Lower lobe of right lung (tissue), 2 donors: ENCODE measurements at places on chromosomes 5 and 9. TPM values are rescaled to one million over a fixed set of nuclear protein-coding genes. Genes with fewer than 3 reads are reported as not detected.

GRCh38 chr5:109705596-109705995, 15.9 kb downstream of the MAN2A1 start:
- H3K27ac ChIP-seq: no peak overlapping the region
- no peak overlapping the region for H3K4me3 ChIP-seq
- no peak for DNase-seq
- no peaks in the 10 kb centered on the region for H3K36me3 ChIP-seq
- H3K27me3 ChIP-seq: no peaks in the 10 kb centered on the region

Gene SKIC3
- total RNA-seq: 68.7 TPM

- DNase-seq: no peak
- no peaks in the 10 kb centered on the region for H3K4me1 ChIP-seq
- H3K27ac ChIP-seq: no peak overlapping the region
- H3K4me3 ChIP-seq: no peak overlapping the region
Observed at GRCh38 chr9:114546851-114547250, 40.7 kb upstream of the ATP6V1G1 start.

Gene CDKN2AIPNL
- total RNA-seq: 14.5 TPM

DNA sequence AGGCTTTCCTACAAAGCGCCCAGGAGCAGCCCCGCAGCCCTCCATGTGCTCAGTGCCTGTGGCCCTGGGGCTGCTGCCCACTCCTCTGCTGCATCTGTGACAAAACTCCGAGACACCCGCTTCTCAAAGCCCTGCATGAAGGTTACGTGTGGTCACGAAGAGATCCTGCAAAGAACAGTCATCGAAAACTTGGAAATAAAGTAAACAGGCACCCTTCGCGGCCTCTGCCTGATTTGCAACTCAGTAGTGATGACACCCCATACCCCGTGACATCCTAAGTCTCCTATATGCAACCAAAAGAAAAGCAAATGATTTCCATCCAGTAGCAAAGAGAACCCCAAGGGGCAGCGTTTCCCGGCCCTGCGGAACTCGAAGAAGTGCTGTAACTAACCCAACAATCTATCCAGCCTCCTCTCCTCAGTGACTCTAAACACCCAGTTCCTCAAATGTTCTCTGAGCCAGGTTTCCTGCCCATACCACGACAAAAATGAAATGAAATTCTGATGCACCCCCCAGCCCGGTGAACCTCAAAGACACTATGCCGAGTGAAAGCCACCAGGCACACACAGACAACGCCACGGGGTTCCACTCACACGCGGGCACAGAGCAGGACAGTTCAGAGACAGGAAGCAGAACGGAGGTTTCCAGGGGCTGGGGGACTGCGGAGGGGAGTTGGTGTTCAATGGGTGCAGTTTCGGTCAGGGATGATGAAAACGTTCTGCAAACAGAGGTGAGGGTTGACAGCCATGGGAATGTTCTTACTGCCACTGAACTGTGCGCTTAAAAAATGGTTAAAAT, 19.0 kb downstream of the NACC2 start:
- peak overlapping the region; percentile 10 for H3K4me3 ChIP-seq
- peaks cover 6% of the 10 kb centered on the region for H3K36me3 ChIP-seq
- peak overlapping the region; percentile 41 for H3K27ac ChIP-seq
- peaks cover 37% of the 10 kb centered on the region for H3K4me1 ChIP-seq
- DNase-seq: peak; percentile 64
- no peaks in the 10 kb centered on the region for H3K27me3 ChIP-seq

Gene TMEM232
- 11.4 TPM for total RNA-seq

DNA sequence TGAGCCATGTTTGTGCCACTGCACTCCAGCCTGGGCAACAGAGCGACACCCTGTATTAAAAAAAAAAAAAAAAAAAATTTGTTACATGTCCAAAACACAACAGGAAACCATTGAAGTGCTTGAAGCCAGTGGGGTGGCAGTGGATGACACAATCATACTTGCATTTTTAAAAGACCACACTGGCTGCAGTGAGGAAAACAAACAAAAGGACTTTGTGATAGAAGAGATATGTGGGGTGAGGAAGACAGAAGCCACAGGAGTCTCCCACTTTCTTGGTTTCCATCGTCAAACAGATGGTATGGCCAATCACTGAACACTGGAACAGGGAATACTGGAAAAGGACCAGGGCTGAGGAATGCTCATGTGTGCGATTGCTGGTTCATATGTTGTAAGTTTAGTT, 20.9 kb upstream of the COMMD10 start:
- H3K4me1 ChIP-seq: peaks cover 3% of the 10 kb centered on the region
- DNase-seq: no peak
- H3K36me3 ChIP-seq: no peaks in the 10 kb centered on the region
- H3K27me3 ChIP-seq: peaks cover 3% of the 10 kb centered on the region
- H3K4me3 ChIP-seq: no peak overlapping the region
- H3K27ac ChIP-seq: no peak overlapping the region

DNA sequence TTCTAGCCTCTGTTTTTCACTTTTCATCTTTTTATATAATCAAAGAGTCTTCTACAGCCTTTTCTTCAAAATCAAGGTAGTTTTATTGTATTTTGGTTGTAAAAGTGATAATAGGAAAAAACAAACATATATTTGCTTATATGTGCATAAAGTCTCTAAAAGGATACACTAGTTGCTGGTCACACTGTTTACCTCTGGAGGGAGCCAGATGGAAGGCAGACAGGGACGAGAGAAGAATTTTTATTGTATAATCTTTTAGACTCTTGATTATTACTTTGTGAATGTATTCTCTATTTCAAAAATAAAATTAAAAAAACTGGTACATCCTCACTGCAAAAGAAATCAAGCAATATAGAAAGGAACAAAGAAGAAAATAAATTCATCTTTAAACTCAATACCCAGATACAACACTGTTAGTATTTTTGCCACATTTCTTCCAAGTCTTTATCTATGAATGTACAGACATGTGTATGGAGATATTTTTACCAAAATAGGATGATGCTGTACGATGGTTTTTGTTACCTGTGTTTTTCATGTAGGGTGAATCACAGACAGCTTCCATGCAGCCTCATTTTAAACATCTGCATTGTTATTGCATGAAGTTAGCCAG, 6.1 kb upstream of the RNF183 start:
- H3K36me3 ChIP-seq: no peaks in the 10 kb centered on the region
- H3K4me3 ChIP-seq: no peak overlapping the region
- H3K27ac ChIP-seq: no peak overlapping the region
- H3K4me1 ChIP-seq: no peaks in the 10 kb centered on the region
- no peaks in the 10 kb centered on the region for H3K27me3 ChIP-seq

DNA sequence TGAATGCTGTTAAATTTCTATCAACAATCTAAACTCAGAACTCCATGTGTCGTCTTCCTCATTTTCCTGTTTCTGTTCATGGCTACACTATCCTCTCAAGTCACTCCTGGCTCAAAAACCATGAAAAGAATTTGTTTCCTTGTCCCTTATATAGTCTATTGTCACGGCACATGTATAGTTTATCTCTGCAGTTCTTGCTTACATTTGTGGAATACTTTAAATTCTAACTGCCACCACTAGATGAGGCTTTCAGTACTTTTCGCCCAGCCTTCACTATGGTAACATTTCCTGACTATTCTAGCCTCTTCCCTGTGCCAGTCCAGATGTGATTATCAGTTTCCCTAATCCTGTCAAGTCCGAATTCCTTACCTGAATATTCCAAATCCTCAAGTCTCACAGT, 34.6 kb downstream of the PKD2L2 start:
- H3K4me3 ChIP-seq: no peak overlapping the region
- H3K36me3 ChIP-seq: peaks cover 5% of the 10 kb centered on the region
- no peak for DNase-seq
- H3K27me3 ChIP-seq: no peaks in the 10 kb centered on the region
- H3K4me1 ChIP-seq: no peaks in the 10 kb centered on the region
- H3K27ac ChIP-seq: no peak overlapping the region

DNA sequence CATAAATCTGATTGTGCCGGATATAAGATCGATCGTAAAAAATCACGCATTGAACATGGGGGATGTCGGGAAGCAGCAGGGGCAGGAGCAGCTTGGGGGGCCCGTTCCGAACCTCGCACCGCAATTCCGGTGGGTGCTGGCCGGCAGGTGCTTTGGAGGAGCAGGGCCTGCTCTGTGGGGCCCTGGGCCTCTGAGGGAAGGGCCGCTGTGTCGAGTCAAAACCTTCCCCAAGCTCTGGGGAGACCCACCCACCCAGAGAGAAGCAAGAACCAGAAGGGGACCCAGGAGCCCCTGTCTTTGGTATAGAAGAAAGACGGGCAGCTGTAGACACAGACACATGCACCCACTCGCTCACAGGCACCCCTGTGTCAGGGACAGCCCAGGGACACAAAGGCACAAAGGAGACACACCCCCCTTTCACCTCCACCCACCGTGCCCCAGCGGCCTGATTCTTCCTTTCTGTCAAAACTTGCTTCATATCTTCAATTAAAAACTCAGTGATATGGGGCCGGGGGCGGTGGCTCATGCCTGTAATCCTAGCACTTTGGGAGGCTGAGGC, 49.4 kb upstream of the ZBTB43 start:
- H3K27ac ChIP-seq: no peak overlapping the region
- H3K4me3 ChIP-seq: no peak overlapping the region
- no peak for DNase-seq
- peaks cover 9% of the 10 kb centered on the region for H3K27me3 ChIP-seq

GRCh38 chr5:178533136-178533535, 57.1 kb downstream of the COL23A1 start:
- no peak overlapping the region for H3K27ac ChIP-seq
- H3K27me3 ChIP-seq: no peaks in the 10 kb centered on the region
- H3K4me1 ChIP-seq: no peaks in the 10 kb centered on the region
- DNase-seq: no peak
- no peak overlapping the region for H3K4me3 ChIP-seq

GRCh38 chr9:121707477-121708424, 56.3 kb downstream of the DAB2IP start:
- H3K27ac ChIP-seq: no peak overlapping the region
- H3K4me1 ChIP-seq: peaks cover 15% of the 10 kb centered on the region
- DNase-seq: no peak
- no peaks in the 10 kb centered on the region for H3K36me3 ChIP-seq
- H3K4me3 ChIP-seq: no peak overlapping the region
- H3K27me3 ChIP-seq: no peaks in the 10 kb centered on the region

Gene TNFSF8
- total RNA-seq: 3.5 TPM

- peaks cover 13% of the 10 kb centered on the region for H3K4me1 ChIP-seq
- no peak for DNase-seq
- no peaks in the 10 kb centered on the region for H3K27me3 ChIP-seq
- H3K27ac ChIP-seq: peak overlapping the region; percentile 78
- H3K4me3 ChIP-seq: peak overlapping the region; percentile 43
Observed at GRCh38 chr9:133251773-133252172, 23.2 kb downstream of the ABO start.

DNA sequence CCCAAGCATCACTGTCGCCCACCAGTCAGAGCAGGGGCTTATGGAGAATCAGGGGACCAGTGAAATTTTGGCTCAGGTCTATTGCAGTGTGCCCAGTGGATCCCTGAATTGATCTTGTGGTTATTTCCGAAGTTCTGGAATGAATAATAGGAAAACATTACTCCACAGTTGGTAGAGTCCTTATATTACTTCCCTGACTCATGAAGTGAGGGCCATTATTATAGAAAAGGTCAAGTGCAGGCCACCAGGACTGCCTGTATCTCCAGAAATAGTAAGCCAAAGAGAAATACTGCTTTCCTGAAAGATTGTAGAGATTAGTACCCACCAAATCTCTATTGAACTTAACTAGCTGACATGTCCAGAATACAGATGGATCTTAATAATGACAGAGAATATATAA, 335.0 kb downstream of the NPR3 start:
- no peak overlapping the region for H3K27ac ChIP-seq
- DNase-seq: no peak
- H3K36me3 ChIP-seq: no peaks in the 10 kb centered on the region
- no peaks in the 10 kb centered on the region for H3K4me1 ChIP-seq
- no peak overlapping the region for H3K4me3 ChIP-seq
- H3K27me3 ChIP-seq: no peaks in the 10 kb centered on the region

DNA sequence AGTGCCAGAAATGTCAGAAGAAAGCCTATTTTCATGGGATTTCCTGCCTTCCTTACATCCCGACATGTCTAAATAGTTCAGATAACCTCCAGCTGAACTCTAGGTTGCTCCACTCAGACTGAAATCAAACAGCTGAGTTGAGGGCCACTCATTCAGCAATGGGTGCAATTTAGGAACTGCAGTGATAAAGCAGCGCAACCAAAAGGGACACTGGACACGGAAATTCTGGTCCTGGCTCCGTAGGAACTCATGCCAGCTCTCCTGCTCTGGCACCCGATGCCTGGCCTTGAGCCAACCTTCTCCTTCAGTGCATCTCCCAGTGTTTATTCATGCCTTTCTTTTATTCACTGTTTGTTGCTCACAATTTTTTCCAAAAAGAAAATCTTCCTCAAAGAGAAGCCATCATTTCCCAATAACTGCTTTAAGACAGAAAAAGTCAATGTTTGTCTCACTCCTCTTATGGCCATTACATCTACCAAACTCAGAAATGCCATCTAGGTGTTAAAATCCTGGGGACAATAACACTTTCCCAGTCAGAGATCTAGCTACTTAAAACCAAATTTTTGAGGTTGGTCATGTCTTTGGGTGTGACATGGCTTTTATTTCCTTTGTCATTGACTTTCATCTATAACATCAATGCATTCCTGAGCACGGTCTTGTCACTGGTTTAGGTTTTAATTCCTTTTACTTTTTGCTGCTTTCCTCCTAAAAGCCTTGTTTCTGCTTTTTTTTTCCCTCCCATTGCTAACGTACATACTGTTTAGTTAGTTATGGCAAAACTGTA, 126.9 kb downstream of the PDE4D start:
- H3K4me3 ChIP-seq: peak overlapping the region; percentile 13
- no peaks in the 10 kb centered on the region for H3K36me3 ChIP-seq
- H3K27ac ChIP-seq: no peak overlapping the region
- H3K4me1 ChIP-seq: peaks cover 17% of the 10 kb centered on the region
- peak; percentile 47 for DNase-seq

DNA sequence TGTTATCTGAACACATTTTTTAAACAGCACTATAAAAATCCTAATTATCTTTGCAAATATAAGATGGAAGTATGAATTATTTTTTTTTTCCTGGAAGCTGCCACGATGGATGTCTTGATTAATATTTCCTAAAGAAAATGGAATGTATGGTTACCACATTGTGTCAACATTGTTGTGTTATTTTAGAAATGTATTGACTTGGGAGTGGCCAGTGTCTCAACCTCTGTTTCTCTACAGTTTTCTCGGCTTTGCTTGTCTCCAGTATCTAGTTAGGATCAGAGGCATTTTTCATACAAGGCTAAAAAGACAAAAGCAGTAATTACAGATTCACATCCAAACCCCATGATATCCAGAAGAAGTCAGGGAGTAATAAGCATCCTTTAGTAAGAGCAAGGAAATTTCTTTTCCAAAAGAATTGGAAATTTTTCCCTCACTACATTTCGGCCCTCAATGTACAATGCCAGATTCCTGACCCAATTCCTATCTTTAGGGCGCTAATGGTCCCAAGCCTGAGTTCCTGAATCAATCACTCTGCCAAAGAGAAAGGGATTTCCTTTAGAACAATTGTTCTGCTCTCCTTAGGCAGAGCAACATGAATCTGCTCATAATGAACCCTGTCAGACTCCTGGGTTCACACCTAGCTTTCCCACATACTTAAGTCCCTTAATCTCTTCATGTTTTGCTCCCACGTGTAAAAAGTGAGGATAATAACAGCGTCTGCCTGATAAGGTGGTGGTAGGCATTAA, 111.7 kb downstream of the EDIL3 start:
- no peaks in the 10 kb centered on the region for H3K36me3 ChIP-seq
- no peak overlapping the region for H3K4me3 ChIP-seq
- H3K27ac ChIP-seq: no peak overlapping the region
- DNase-seq: no peak
- H3K4me1 ChIP-seq: no peaks in the 10 kb centered on the region
- H3K27me3 ChIP-seq: no peaks in the 10 kb centered on the region

Gene TMOD1
- 7.9 TPM for total RNA-seq
